ENCODE measurements at places on chromosomes 6 and 20.

DNA sequence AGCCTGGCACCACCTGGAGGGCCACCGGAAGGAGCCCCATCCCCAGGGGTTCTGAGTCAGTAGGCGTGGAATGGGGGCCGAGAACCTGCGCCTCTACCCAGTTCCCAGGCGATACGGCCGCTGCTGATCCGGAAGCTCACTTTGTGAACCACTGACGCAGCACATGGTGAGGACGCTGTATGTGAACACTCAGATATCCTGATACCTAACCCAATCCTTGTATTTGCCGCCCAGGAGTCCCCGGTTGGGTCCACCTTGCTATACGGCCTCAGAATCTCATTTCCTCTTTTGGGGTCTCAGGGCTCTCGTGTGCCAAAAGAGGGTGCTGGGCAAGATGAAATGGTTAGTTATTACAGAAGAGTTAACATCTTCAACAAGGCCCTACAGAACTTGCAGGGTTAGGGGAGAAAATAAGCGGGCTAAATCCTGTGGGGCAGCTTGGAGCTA is 604 bp upstream of the RAB5IF start:
- ATAC-seq, result peak; percentile 1

GRCh38 chr20:24566656-24567055 is 97.2 kb downstream of the SYNDIG1 start:
- ATAC-seq, result no peak

DNA sequence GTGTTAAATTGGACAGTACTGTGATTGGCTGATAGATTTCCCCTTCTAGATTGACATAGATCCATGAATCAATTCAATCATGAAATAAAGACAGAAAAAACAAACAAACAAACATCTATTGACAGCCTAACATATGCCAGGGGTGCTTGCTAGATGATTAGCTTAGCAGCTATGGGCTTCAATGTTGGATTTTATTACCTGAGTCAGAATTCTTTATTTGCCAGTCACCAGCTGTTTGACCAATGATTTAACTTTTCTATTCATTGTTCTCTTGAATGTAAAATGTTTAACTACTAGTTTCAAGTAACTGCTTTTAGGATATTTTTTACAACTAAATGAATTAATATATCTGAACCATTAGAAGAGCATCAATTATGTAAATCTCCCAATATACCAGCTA is 901.3 kb upstream of the CITED2 start:
- no peak for ATAC-seq

DNA sequence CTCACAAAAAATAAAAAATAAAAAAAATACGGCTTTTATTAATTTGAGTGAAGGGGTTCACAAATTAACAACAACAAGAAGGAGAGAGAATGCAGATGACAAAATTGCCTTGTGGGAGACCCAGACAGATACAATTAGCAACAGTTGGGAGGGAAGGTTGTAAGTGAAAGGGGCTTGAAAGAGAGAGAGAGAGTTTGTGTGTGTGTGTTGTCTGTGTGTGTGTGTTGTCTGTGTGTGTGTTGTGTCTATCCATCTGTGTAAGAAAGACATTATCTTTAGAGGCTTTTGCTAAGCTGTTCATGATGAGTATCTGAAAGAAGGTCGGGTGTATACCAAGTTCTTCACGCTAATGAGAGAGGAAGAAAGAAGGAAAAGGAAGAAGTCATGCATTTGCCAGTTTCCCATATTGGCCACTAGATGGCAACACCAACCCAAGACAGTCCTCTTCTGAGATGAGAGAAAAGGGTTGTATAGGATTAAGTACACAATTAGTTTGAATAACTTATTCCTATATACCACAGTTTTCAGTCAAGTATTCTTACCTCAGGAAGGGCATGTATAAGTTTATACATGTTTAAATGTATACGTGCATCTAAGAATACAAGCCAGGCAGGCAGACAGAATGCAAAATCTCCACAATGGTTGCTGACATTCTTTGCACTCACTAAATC is 63.7 kb upstream of the CD2AP start:
- peak; percentile 95 for ATAC-seq

DNA sequence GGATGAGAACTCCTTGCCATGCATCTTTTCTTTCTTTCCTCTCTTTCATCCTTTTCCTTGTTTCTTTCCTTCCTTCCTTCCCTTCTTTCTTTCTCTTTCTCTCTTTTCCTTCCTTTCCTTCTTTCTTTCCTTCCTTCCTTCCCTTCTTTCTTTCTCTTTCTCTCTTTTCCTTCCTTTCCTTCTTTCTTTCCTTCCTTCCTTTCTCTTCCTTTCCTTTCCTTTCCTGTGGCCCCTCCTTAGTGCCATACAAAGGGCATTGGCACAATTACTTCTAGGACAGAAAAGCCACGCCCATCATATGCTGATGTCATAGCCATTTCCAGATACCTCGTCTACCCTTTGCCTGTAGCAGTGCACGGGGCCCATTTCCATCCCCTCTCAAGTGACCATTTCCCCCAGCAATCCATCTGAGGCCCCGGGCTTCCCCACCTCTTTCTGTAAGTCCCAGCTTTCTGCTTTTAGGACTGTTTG is 2.2 kb upstream of the CENPB start:
- no peak for ATAC-seq

DNA sequence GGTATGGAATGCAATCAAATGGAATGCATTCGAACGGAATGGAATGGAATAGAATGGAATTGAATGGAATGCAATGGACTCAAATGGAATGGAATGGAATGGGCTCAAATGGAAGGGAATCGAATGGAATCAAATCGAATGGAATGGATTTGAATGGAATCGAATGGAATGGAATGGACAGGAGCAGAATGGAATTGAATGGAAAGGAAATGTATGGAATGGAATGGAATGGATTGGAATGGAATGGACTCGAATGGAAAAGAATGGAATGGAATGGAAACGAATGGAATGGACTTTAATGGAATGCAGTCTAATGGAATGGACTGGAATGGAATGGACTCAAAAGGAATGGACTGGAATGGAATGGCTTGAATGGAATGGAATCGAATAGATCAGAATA is 18.3 kb upstream of the DEFB115 start:
- no peak for ATAC-seq

DNA sequence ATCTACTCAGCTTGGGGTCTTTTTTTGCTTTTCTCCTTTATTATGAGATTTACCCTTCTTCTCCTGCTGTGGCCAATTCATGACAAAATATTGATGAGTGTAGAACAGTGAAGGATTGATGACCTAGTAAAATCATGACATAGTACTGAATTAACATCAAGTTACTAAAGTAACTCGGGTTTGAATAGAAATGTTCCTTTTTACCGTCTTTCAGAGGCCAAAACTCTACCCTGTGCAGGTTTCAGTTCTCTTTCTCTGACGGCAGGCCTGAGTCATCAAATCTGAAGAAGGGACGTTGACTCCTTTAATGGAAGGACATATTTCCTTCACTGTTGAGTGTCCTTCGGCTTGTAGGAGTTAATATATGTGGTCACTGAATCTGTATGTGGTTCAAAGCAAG is 80.7 kb downstream of the RREB1 start:
- ATAC-seq, result no peak

DNA sequence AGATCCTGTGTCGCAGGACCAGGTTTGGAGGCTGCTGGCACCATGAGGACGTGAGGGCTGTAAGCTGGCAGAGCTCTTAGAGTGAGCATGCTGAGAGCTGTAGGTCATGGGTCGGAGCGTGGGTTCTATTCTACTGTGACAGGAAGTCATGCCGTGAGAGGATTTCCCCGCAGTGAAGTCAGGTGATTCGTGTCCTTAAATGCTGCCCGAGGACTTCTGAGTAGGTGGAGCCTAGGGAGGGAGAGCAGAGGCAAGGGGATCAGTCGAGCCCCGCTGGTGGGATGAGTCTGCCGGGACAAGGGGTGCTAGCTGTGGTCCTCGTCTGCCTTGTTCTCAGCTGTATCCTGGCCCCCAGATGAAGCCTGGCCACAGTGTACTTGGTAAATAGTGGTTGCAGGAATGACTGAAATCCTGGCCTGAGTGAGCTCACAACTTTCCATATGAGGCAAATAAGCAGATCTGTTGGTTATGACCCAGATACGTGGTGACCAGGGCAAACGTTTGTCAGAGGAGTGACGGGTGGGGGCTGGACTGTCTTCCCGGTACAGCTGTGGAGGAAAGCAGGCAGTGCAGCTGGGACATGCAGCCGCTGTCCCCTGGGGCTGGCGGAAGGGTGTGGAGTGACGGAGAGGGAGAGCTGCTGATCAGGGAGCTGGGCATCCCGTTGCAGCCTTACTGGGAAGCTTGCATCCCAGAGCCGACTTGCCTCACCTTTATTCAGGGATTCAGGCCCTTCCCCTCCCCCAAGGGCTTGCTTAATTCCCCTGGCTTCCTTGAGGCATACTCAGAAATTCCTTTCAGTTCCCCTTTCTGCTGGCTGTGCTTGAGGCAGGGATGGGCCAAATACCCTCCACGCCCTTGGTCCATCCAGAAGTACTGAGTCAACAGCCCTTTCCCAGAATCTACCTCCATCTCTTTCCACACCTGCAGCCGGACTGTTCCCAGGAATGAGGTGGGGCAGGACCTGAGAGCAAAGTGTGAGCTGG is 250.9 kb upstream of the RREB1 start:
- ATAC-seq, result no peak

- ATAC-seq, result peak; percentile 70
These were observed 57.1 kb downstream of the MAP3K4 start for GRCh38 chr6:161048641-161049040.

- no peak for ATAC-seq
These were observed 558.2 kb upstream of the CITED2 start for GRCh38 chr6:139932671-139933070.

DNA sequence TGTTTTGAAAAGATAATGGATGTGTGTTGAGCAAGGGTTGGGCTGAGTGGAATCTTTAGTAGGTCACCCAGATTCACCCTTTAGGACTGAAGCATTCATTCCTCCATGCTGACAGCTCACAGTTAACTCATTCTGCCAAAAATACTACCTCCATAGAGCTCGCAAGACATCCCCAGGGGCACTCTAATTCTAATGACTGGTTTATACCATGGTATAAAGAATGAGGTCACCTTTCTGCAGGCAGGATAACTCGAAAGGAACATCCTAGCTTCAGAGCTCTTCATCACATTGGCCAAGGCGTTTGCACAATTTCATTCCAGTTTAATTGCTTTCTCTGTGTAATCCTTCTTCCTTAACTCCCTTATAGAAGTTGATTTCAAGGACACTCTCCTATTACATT is 1257.2 kb upstream of the EYS start:
- no peak for ATAC-seq

- ATAC-seq, result peak; percentile 99
These were observed 132.8 kb downstream of the CDK19 start for GRCh38 chr6:110682460-110682853.

DNA sequence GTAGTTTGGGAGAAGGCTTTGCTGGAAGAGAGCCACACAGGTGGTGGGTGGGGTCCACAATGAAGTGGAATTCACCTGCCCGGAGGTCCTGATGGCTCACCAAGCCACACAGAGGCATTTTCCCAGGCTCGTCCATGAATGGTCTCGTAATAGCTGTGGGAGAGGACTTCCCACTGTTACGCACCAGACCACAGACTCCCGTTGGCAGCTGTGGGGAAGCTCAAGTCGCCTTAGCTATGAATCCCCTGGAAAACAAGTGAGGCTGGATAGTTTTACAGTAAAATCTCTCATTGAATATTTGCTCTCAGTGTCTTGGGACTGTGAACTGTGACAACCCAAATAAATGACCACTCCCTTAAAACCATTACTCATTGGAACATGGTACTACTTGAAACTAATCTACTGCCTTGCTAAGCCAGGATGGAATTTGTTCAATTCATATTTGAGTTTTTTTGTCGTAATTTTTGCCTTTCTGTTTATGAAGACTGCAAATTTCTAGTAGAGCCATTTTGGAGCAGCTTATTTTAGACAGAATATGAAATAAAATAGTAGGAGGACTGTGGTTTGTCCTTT is 79.4 kb downstream of the JAG1 start:
- ATAC-seq, result no peak

DNA sequence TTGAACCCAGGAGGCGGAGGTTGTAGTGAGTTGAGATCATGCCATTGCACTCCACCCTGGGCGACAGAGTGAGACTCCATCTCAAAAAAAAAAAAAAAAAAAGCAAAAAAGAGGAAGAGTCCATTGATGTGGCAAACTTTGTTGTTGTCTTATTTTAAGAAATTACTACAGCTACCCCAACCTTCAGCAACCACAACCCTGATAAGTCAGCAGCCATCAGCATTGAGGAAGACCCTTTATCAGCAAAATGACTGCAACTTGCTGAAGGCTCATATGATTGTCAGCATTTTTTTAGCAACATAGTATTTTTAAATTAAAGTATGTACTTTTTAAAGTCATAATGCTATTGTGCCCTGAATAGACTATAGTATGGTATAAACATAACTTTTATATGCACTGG is 48.8 kb downstream of the ZFP64 start:
- no peak for ATAC-seq

- no peak for ATAC-seq
These were observed 138.0 kb downstream of the GRIK2 start for GRCh38 chr6:101531538-101531937.

GRCh38 chr20:23248461-23248882 is 102.1 kb upstream of the NXT1 start:
- no peak for ATAC-seq
